PC-9 (cell line): ENCODE measurements at places on chromosomes 16 and 17. TPM values are rescaled to one million over a fixed set of nuclear protein-coding genes. Genes with fewer than 3 reads are reported as not detected.

DNA sequence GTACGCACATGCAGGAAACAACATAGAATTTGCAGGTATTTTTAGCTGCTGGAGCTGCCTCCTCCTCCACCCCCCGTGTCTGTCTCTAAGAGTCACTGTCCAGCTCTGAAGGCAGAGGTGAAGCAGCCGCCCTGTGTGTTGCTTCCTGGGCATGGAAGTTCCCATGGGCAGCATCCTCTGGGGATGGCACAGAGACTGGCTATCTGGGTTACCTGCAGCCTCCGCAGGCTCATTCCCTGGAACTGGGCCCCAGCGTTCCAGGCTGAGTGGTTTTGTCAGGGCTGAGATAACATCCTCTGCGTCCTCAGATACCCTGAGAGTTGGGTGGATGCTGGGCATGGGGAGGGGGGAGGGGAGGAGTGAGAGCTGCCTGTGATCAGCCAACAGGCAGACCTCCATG lies 41.5 kb upstream of the MRTFB start:
- peaks cover 9% of the 10 kb centered on the region for H3K4me1 ChIP-seq
- no peak overlapping the region for H3K27ac ChIP-seq
- H3K27me3 ChIP-seq = no peaks in the 10 kb centered on the region

DNA sequence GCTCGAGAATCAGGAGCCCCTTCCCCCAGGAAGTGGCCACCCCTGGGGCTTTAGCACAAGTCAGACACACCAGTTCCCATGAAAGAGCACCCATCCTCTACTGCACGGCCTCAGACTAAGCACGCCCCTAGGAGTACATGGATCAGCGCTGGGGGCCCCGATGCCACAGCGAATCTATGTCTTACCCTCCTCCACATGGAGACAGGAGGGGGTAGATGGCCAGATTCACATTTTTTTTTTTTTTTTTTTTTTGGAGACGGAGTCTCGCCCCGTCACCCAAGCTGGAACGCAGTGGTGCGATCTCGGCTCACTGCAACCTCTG lies 3.2 kb upstream of the EXOSC6 start:
- H3K27me3 ChIP-seq = no peaks in the 10 kb centered on the region
- no peak overlapping the region for H3K4me3 ChIP-seq
- peaks cover 36% of the 10 kb centered on the region for H3K36me3 ChIP-seq
- H3K27ac ChIP-seq = no peak overlapping the region

- no peak overlapping the region for H3K27ac ChIP-seq
- peaks cover 15% of the 10 kb centered on the region for H3K36me3 ChIP-seq
- H3K4me3 ChIP-seq = no peak overlapping the region
- no peak for DNase-seq
These were observed 29.8 kb upstream of the ANKFY1 start for GRCh38 chr17:4293572-4293971.

ZACN gene
- total RNA-seq = not detected in 2 replicates

FOXC2 gene
- total RNA-seq = not detected in 2 replicates

DNA sequence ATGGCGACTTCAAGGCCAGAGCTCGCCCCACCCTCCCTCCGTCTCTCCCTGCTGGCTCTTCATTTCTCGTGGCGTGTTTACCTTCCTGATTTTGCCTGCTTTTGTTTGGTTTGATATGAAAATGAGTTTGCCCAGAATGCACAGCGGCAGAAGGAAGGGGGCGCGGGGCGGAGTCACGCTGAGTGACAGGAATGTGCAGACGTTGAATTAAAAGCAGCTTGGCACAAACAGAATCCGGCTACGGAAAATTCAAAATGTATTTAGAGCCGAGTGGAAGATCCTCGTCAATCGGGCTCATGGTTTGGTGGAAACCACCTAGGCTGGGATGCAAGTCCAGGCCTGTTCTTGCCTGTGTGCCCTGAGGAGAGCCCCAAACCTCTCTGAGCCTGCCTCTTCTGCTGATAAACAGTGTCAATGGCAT lies 102.7 kb downstream of the SDK2 start:
- no peak overlapping the region for H3K27ac ChIP-seq
- no peak overlapping the region for H3K4me3 ChIP-seq
- H3K4me1 ChIP-seq = no peaks in the 10 kb centered on the region
- H3K36me3 ChIP-seq = no peaks in the 10 kb centered on the region
- H3K27me3 ChIP-seq = peaks cover 98% of the 10 kb centered on the region

- H3K27ac ChIP-seq = no peak overlapping the region
- H3K36me3 ChIP-seq = no peaks in the 10 kb centered on the region
- H3K4me1 ChIP-seq = peaks cover 8% of the 10 kb centered on the region
- no peaks in the 10 kb centered on the region for H3K27me3 ChIP-seq
- H3K4me3 ChIP-seq = no peak overlapping the region
- no peak for DNase-seq
These were observed 98.6 kb downstream of the GNAO1 start for GRCh38 chr16:56289862-56290261.

MYH3 gene
- total RNA-seq = 0.07 and 1.1 TPM in 2 replicates

GRCh38 chr16:82088483-82088882 lies 53.4 kb downstream of the HSD17B2 start:
- no peak for DNase-seq
- H3K4me1 ChIP-seq = no peaks in the 10 kb centered on the region
- 0 out of 2 replicates have a peak, but pooled peaks cover 5% of the 10 kb centered on the region for H3K27me3 ChIP-seq
- H3K4me3 ChIP-seq = no peak overlapping the region
- no peaks in the 10 kb centered on the region for H3K36me3 ChIP-seq
- no peak overlapping the region for H3K27ac ChIP-seq

DHRS7C gene
- not detected in 2 replicates for total RNA-seq

HOXB2 gene
- total RNA-seq = 0.31 and 0.90 TPM in 2 replicates

ARL5C gene
- total RNA-seq = not detected in 2 replicates

TNFRSF13B gene
- total RNA-seq = not detected in 2 replicates

GRCh38 chr16:30521873-30522641 lies 4.3 kb downstream of the ZNF768 start:
- 0 out of 2 replicates have a peak, but pooled peaks cover 5% of the 10 kb centered on the region for H3K27me3 ChIP-seq
- H3K36me3 ChIP-seq = no peaks in the 10 kb centered on the region
- H3K4me3 ChIP-seq = no peak overlapping the region
- H3K27ac ChIP-seq = no peak overlapping the region
- DNase-seq = no peak

DNAI2 gene
- total RNA-seq = not detected in 2 replicates
